ENCODE measurements at places on chromosomes 13 and 19.

GRCh38 chr19:2087621-2088100, 8.5 kb downstream of the MOB3A start:
- no peak for DNase-seq

DNA sequence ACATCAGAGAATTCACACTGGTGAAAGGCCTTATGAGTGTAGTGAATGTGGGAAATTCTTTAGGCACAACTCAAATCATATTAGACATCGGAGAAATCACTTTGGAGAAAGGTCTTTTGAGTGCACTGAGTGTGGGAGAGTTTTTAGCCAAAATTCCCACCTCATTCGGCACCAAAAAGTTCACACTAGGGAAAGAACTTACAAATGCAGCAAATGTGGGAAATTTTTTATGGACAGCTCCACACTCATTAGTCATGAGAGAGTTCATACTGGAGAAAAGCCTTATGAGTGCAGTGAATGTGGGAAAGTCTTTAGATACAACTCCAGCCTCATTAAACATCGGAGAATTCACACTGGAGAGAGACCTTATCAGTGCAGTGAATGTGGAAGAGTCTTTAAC, 10.1 kb downstream of the ZNF17 start:
- DNase-seq = no peak

DNA sequence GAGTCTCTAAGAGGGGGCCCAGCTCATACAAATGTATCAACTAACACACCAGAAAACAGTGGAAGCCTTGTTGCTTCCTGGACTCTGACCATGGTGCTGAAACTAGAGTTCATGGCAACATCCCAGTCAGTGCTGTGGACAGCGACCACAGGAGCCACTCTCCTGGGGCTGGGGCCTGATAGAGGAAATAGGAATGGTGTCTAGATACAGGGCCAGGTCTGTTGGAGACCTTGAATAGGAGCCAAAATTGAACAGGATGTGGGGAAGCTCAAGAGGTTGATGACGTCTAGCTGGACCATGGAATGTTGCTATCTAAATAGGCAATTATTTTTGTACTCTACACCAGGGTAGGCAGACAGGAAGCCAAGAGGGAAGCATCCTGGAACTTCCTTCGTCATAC, 21.7 kb downstream of the LILRB4 start:
- DNase-seq = peak; percentile 60

DNA sequence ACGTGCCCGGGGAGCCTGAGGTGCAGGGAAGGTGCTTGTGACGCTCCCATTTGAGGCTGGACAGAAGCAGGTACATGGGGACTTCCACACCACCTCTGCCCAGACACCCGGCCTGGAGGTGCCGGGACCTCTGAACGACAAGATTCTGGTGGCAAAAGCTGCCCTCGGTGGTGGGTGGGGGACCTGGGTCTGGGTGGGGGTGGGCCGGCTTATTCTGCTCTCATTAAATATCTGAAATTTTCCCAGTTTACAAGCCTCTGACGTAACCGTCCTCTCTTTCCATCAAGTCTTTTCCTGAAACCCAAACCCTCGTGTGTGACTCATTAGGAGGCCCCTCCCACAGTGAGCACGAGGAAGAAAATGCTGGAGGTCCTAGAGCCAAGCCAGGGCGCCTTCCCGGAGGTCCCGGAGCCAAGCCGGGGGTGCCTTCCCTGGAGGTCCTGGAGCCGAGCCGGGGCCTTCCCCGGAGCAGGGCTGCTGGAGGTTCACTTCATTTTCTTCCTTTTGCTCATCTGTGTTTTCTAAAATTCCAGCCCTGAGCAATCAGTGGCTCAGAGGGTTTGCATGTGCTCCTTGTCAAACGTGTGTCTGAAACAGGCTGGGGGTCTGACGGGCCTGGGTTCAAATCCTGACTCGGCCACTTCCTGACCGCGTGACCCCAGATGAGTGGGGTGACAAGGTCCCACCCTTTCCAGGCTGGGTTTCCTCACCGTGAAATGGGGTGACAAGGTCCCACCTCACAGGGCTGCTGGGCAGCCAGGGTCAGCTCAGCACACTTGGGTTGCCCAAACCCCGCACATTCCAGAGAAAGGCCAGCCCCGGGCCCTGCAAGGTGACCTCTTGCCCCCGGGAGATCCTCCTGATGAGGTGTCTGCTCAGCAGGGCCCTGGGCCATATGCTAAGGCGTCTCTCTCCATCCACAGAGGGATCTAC, 10.0 kb downstream of the CFD start:
- DNase-seq = peak; percentile 88

DNA sequence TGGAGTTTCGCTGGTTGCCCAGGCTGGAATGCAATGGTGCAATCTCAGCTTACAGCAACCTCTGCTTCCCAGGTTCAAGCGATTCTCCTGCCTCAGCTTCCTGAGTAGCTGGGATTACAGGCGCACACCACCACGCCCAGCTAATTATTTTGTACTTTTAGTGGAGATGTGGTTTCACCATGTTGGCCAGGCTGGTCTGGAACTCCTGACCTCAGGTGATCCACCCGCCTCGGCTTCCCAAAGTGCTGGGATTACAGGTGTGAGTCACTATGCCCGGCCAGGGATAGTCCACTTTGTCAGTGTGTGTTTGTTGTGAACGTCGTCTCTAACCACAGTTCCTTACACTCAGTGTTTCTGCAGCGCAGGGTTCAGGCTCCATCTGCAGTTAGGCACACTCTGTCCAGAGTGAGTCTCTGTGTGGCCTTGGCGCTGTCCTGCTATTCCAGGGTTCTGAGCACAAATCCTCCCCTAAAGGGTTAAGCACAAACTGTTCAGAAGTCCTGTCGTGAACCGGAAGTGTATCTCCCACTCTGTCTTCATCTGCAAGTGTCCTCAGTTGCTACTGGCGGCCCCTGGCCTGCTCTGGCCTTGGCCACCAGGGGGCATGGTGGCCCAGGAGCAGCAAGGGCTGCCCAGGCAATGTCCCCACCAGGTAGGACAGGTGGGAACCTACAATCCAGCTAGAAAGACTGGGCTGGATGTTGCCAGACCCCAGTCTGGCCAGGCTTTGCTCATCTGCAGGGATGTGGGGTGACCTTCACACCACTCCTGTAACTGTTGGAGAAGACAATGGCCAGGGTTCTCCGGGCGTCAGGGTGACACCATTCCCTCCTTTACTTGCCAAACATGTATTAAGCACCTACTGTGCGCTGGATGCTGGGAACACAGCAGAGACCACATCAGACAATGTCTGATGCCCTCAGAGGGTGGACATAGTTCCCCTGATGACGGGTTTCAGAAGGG, 38.8 kb upstream of the GATAD2A start:
- DNase-seq = peak; percentile 50

DNA sequence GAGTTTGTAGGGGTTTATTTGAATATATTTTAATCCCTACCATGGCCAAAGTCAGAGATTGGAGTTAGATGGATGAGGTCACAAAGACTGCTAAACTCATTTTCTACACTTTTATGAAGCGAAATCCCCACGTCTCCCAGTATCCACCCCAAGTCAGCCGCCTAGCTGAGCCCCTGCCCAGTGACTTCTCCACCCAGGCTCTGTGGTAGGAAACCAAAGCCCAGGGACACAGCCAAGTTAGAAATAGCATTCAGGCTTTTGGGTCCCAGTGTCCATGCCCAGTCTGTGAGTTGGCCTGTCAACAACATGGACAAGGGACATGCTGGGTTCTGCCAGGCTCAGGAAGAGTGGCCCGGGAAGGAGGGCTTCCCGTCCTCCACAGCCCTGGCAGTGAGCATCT, 474.0 kb downstream of the FOXO1 start:
- no peak for DNase-seq

- no peak for DNase-seq
Measured at GRCh38 chr19:46176116-46176860, 28.2 kb downstream of the IGFL2 start.

DNA sequence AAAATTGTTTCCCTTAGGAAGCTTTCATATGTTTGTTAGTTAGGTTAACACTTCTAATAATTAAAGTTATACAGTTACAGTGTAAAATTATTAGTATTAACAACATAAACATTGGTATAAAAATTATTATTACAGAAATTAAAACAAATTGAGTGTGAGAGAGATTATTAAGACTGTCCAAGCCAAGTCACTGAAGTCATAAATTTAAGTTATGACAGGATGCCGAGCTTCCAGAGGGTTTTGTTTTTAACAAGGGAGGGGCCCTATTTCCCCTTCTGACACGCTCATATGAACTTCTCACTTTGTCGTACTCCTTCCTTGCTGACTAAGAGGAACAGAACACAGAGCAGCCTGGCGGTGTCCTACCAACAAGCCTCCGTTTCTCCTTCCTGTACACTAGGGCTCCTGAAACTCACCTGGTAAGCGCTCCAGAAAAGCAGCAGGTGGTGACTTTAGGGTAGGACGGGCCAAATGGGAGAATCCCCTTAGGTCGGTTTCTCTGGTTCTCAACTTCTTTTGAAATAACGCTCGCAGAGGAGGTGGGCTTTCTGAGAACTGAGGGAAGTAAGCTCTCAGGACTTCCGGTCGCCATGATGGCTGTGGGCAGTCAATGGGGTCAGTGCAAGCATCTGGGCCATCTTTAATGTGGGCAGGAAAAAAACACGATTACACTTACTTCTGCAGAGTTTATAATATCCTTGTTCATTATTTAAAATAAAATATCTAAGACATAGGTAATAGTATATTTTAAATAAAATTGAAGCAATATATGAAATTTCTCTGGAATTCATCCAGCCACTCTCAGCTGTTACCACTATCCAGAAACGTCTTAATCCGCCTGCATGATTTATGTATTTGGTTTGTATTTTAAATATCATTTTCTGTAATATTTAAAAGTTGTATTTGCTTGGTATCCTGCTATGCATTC, at the start of gene CARD8:
Gene CARD8, minus strand, starts transcription at position 537 of the 928 bp plus-strand sequence. CDS start 14,892 bp downstream, outside the sequence.
- peak; percentile 74 for DNase-seq

- DNase-seq = peak; percentile 30
Measured at GRCh38 chr19:4732680-4733114, 9.1 kb upstream of the DPP9 start.

Measured in NCI-H226 (cell line).